Activated CD4-positive, alpha-beta T cell treated with anti-CD3 and anti-CD28 coated beads for 4 hours (primary cell): ENCODE measurements at places on chromosomes 3 and 15.

GRCh38 chr3:151219056-151219455 is 16.0 kb upstream of the GPR171 start:
- DNase-seq: no peak

DNA sequence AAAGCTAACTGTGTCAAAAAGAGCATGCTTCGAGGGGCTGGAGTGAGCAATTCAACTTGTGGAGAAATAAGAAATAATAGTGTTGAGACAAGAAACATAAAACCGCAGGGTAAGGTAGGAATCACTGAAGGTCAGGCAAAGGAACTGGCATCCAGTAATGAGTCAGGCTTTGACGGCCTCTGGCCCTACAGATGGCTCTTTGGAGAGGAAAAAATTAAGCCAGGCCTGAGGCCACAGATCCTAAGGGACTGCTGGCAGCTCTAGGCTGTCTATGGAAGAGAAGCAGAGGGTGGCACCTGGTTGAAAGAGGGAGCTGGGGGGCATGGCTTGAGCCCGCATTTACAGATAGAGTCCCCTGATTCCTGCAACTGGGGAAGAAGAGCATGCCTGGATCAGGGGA is 28.6 kb upstream of the ZSCAN2 start:
- no peak for DNase-seq

DNA sequence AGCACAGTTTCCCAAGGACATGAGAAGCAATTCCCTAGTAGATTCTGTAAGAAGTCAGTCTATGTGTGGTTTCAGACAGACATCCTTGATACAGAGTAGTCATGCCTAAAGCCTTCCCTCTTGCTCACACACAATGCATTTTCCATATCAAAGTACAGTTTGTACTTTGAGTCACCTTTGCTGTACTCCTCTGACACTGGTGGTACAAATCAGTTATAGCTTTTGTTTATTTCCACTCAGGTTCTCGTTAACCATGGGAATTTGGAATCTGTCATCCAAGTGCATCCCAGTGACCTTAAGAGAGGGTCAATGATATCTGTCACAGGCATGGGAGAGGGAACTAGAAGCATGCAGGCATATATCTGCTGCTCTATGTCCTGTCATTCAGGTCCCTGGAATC is 3.6 kb upstream of the GNB4 start:
- no peak for DNase-seq

DNA sequence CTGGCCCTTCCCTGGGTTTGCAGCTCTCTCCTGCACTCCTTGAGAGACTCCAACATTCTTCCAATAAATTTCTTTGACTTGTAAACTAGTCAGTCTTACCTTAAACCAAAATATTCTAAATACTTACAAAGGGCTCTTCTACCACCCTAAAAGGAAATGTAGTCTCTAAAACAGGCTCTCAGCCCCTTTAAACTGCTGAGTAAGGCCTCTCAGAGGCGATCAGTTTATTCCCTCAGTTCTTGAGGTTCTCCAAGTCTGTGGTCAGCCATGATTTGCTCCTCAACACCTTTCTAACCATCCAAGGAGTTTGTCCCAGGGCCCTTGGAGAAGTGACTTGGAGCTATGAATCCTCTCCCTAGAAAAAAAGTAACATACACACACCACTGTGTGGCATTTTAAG is 64.8 kb downstream of the WHAMM start:
- DNase-seq: no peak

- DNase-seq: no peak
These were observed 342.7 kb downstream of the PTPRG start for GRCh38 chr3:61903931-61904657.

DNA sequence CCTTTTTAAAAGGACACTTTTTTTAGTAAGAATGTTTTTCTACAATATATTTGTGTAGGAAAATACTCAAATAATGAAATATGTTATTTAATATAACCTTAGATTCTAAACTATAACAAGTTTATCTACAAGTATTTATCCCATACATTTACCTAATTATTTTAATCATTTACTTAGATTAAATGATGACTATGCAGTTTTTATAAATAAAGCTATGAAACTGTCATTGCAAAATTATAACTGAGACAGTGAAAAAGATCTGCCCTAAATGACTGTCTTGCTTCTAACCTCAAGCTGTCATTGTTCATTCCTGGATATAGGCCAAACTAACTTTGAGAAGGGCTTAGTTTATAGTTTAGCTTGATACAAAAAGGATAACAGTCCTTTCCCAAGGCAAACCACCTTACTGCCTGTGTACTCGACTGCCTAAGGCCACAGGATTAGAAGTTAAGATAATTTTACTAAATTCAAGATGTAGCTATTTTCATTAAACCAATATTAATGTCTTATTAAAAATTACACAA is 84.1 kb downstream of the GLDN start:
- DNase-seq: no peak

GRCh38 chr15:61564785-61565184 is 335.7 kb upstream of the RORA start:
- no peak for DNase-seq

DNA sequence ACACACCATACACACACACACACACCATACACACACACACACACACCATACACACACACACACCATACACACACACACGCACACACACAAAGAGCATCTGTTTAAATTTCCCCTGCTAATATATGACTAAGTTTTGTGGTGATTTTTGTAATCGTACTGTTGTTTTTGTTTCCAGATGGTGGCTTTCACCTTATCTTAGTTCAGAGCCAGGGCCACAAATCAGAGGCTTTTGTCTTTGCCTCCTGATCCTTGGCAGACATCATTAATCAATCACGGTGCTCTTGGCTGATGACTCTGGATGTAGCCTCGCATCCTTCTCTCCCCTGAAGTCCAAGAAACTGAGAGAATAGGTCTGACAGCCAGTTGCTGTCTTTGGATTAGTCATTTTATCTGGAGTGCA is 52.1 kb downstream of the EDEM1 start:
- no peak for DNase-seq

GRCh38 chr15:68391121-68391520 is 40.8 kb downstream of the ITGA11 start:
- DNase-seq: no peak

DNA sequence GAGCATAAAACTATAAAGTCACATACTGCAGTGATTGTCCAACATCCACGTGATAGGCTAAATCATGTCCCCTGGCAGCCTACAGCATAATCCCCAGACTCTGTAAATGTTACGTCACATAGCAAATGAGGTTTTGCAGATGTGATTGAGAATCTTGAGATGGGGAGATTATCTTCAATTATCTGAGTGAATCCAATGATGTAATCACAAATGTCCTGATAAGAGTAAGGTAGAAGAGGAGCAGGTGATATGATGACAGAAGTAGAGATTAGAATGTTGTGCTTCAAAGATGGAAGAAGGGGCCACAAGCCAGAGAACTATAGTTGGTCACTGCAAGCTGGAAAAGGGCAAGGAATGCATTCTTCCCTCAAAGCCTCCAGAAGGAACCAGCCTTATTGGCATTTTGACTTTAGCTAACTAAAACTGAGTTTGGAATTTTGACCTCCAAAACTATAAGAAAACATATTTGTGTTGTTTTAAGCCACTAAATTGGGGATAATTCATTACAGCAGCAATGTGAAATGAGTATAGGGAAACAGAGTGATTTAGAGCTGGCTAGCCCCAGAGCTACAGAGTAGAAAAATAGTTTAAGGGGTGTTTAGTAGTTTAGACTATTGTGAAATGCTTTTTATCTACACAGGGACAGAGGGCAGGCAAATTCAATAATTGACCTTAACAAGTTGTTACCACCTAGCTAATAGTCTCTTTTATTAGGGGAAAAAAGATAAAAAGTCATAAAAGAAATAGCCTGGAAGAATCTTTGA is 15.2 kb downstream of the SLC2A2 start:
- DNase-seq: no peak

- DNase-seq: no peak
These were observed 139.2 kb downstream of the VPS13C start for GRCh38 chr15:61921093-61921492.

GRCh38 chr15:64892847-64893403 is 18.8 kb upstream of the ANKDD1A start:
- DNase-seq: no peak

DNA sequence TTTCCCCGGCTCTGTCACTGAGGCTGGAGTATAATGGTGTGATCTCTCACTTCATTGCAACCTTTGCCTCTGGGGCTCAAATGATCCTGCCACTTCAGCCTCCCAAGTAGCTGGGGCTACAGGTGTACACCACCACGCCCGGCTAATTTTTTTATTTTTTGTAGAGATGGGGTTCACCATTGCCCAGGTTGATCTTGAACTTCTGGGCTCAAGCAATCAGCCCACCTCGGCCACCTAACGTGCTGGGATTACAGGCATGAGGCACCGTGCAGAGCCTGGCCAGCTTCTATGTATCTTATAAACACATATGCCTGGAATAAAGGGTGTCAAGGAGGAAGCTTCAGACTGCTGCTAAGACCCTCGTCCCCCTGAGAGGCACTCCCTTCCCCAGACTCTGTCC is 4.2 kb downstream of the ZNF589 start:
- DNase-seq: no peak

GRCh38 chr15:82126346-82126745 is 80.5 kb upstream of the MEX3B start:
- DNase-seq: no peak

DNA sequence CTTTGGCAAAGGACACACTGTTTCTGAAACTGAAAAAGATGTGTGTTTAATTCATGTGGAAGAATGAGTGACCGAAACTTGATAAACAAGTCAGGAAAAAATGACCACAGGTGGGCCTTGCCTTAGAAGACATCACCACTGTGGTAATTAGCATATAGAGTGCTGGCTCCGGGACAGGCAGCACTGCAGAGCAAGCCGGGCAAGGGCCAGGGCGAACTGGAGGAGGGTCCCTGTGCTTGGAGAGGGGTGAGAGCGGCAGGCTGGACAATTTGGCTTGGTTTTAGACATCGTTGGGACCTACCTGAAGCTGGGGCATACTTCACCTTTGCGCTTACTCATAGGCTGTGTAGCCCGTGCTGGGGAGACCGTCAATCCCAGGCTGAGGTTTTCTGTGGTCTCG is 8.2 kb downstream of the RTP3 start:
- DNase-seq: no peak

- no peak for DNase-seq
These were observed 100.8 kb downstream of the FOXP1 start for GRCh38 chr3:71482771-71483170.

GRCh38 chr3:23072693-23073092 is 130.4 kb upstream of the UBE2E2 start:
- DNase-seq: no peak

DNA sequence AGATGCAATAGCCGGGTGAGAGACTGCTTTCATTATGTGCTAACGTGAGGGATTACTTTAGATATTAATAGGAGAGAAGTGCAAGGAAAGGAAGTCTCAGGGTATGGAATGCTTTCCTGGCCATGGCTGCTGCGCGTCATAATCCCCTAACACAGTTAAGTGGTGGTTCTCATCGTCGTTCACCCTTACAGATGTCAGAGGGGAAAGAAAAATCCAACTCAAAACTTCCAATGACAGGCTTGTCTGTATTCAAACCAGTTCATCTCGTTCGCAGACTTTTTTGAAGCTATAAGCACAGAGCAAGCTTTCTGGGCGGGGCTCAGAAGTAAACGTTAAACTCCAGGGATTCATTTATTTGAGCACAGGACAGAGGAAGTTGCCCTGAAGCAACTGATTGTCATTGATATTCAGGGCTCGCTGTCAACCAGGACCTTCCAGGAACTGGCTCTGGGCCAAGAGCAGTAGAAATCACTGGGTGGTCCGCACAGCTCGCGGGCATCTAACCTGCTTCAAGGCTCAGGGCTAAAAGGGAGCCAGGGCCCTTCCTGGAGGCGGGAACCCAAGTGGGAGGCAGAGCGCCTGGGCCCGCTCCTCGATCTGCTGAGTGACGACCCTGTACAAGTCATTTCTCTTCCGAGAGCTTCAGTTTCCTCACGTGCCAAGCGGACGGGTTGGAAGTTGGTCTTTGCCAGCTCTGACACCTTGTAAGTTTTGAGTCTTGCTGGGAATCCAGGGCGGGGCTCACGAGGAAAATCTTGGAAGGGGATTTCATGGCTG is 1.1 kb upstream of the LPP start:
- no peak for DNase-seq

DNA sequence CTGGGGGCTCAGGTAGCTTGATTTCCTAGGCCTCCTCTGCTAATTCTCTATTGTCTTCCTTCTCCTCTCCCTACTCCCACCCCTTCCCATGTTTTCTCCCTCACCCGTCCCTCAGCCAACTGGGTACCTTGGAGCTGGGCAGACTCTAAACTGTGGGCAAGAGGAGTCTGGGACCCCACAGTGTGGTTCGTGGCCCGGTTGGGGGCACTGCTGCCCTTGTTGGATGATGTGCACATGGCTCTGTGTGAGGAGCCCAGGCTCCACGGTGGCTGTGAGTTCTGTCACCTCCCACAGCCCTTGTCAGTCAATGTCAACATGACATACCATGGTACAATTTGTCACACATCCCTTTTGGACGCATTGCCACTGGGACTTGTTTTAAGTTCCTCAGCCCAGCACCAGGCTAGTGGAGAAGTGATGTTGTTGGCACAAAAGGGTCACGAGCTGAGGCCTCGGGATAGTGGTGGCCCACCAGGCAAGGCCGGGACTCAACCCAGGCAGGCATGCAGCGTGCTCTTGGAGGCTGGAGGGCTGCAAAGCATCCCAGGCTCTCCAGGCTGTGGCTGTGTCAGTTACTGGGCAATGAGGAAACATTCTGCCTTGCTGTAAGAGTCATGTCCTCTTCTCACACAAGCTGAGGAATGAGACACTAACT is 142.3 kb downstream of the TLE3 start:
- DNase-seq: no peak

GRCh38 chr15:63998489-63998888 is 47.8 kb downstream of the DAPK2 start:
- DNase-seq: no peak

DNA sequence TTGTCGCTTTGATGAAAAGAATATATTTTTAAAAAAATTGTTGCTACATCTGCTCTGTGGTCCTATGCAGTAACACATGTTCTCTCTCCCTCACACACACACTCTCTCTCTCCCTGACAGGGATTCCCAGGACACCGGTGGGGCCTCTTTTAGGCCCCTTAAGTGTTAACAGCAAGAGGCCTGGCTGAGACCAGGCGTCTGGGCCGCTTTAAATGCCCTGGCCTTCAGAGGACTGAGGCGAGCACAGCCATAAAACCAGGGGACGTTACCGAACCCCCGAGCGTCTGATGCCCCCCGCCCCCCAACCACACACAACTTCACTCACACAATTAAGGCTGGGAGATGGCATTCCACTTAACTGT is 1.7 kb downstream of the BNC1 start:
- DNase-seq: no peak
